Kasumi-1 (cell line): ENCODE measurements at places on chromosomes 4 and X.

DNA sequence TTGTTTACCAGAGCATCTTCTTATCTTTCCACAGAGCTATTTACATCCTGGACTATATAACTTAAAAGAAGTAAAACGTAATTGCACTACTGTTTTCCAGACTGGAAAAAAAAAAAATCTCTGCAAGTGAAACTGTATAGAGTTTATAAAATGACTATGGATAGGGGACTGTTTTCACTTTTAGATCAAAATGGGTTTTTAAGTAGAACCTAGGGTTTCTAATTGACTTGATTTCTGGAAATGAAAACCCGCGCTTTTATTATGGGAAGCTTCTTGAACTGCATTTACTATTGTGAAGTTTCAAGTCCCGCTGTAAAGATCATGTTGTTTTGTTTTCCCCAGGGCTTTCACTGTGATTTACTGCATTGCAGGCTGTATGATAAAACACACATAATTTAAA is 162.7 kb downstream of the STIM2 start:
- no peak for DNase-seq

- DNase-seq = no peak
Measured at GRCh38 chrX:39293203-39293602, 491.9 kb downstream of the MID1IP1 start.

DNA sequence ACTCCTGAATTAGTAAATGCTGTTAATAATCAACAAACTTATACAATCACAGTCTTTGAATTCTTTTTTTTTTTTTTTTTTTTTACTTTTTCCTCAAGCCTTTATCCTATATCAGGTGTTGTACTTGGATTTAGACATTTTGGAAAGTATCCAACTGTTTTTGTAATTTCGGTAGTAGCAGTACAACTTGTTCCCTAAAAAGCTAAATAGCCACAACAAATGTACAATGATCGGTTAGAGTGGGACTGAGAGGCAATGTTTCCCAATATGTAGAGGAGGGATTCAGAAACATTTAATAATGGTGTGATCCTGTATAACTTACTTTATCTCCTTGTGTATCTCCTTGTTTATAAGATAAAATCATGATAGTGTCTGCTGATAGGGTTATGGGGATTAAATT is 343.1 kb downstream of the GRID2 start:
- no peak for DNase-seq

GRCh38 chr4:11228530-11228929 is 200.2 kb downstream of the HS3ST1 start:
- DNase-seq = peak; percentile 39

- DNase-seq = no peak
Measured at GRCh38 chrX:44144177-44144945, 171.2 kb upstream of the NDP start.

DNA sequence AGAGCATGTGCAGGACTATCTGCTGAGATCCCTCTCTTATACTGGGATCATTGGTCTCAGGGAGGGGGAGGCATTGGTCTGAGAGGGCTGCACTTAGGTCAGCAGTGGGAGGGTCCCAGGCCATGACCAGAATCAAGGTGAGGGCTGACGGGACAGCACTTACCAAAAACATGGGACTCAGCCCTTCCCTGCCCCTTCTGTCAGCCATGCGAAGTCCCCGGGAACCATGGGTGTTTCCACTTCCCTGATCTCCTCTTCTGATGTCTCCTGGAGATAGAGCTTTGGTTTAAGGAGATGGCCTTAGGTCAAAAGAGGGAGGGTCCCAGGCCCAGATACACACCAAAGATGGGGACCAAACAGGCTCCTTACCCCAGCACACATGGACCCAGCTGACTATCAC is 12.9 kb upstream of the HSFX1 start:
- DNase-seq = no peak

DNA sequence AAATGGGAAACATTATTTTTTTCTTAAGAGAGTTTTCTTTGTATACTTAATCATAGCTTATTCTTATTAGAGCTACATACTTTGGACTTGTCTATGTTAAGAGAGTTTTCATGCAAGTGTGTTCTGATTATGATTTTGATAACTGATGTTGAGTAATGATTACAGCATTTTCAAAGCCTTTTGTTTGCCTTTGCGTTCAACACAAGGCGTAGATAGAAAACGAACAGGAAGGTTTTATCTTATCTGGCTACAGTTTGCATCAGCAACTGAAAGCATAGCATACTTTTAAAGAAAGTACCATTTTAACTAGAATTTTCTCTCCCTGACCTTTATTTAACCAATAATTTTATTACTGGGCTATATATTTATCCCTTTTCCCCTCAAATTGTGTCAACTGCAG is 51.6 kb upstream of the PDLIM5 start:
- DNase-seq = no peak

DNA sequence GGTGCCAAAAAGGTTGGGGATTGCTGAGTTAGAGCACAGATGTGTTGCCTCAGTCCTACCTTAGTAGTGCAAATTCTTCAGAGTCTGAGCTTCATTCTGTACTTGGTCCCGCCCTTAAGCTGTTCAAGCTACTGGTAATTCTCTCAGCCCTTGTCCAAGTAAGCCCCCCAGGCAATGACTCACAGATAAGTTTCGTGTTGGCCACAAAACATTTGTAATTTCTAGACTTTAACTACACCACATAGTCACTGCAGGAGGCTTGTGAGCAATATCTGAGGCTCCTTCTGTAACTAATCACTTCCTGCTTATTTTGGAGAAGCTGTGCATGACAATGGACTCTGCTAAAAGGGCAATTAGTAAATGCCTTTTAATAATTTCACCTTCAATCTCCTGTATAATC is 1420.5 kb downstream of the PCDH7 start:
- peak; percentile 79 for DNase-seq
